Activated CD4-positive, alpha-beta T cell treated with anti-CD3 and anti-CD28 coated beads, Interleukin-2, amount 10 ng/mL, durations not matched to agents 7 days and 5 days (primary cell): ENCODE measurements at places on chromosomes 11 and 22.

DNA sequence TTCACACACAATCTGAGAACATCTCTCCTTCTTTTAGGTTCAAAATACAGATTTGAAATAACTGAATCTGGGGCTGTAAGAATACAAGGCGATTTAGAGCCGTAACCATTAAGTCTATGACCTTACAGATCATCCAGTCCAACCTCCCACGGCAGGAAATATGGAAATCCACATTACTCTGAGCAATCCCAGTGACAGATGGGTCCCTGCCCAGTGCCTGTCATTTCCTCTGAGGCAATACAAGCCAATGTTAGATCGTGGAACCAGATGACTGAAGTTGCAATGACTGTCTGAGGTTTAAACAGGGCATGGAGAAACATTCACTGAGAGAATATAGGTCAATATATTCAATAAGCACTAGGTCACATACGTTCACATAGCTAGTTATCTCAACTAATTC, 77.4 kb upstream of the OR5AK2 start:
- no peak for DNase-seq

DNA sequence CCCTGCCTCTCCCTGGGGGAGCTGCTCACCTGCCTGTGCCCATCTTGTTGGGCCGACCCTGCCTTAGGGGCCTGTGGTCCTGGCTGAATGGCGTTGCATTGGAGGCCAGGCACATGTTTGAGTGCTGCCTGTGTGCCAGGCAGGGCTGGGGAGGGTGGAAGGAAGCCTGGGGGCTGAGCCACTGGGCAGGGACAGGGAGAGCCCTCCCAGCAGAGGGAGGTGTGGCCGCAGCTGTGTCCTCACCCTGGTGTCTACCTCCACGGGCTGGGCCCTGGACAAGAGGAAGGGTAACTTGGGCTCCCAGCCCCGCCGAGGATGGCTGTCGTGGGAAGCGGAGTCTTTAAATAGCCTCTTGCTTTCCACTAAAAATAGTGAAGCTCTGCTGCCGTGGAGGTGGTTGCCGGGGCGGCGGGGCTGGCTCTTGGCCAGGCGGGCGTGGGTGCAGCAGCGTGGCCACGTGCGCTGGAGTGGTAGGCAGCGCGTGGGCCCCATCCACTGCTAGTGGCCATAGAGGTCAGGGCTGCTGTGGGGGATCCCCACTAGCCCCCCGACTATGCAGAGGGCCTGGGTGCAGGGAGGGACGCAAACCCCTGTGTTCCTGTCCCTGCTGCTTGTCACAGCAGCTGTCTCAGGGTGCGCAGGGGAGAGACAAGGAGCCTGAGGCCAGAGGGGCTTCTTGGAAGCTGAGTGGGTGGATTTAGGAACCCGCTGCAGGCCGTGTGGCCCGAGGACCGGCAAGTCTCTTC, 6.2 kb downstream of the ZDHHC8 start:
- DNase-seq, result no peak

- DNase-seq, result no peak
Measured at GRCh38 chr22:17862646-17863181, 88.4 kb upstream of the BID start.

GRCh38 chr22:22446517-22446916, 62.0 kb downstream of the ZNF280B start:
- no peak for DNase-seq

DNA sequence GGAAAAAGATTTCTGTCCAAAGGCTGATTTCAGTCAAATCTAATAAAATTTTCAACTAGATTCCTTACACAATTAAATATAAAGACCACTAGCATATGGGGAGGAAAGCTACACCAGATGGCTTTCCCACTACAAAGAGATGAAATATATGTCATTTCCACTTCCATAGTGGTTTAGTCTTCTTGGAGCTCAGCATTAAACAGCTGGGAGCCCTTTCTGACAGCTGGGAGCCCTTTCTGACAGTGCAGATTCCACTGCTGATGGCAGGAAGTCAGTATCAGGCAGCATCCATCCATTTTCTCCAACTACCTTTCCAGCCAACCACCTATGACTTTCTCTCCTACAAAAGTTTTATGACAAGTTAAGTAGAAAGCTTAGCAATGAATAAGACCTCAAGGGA, 177.9 kb downstream of the RRAS2 start:
- no peak for DNase-seq

DNA sequence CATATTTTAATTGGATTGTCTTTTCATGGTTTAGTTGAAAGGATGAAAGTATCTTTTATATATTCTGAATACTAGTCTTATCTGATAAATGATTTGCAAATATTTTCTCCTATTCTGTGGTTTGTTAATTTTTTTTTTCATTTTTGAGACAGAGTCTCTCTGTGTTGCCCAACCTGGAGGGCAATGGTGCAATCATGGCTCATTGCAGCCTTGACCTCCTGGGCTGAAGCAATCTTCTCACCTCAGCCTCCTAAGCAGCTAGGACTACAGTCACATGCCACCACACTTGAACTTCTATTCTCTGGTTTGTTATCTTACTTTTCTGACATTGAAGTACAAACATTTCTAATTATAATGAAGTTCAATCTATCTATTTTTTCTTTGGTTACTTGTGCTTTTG, 30.0 kb upstream of the FAR1 start:
- no peak for DNase-seq

GRCh38 chr11:59191890-59192289, 20.0 kb downstream of the DTX4 start:
- no peak for DNase-seq

GRCh38 chr11:73565804-73566203, 32.1 kb downstream of the FAM168A start:
- DNase-seq, result no peak

DNA sequence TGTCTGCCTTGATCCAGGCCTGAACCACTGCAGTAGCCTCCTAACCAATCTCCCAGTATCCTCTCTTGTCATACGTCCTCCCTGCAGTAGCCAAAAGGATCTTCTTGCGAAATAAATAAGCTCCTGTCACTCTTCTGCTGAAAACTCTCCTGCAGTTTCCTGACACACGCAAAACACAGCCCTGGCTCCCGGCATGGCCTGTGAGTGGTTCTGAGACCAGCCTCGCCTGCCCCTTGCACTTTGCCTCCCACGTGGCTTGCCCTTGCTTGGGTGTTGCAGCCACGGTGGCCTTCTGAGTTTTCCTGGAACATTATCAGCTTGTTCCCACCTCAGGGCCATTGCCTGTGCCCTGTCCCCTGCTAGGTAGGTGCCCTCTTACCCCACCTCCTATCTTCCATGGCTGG, 7.2 kb downstream of the ZC3H7B start:
- no peak for DNase-seq

DNA sequence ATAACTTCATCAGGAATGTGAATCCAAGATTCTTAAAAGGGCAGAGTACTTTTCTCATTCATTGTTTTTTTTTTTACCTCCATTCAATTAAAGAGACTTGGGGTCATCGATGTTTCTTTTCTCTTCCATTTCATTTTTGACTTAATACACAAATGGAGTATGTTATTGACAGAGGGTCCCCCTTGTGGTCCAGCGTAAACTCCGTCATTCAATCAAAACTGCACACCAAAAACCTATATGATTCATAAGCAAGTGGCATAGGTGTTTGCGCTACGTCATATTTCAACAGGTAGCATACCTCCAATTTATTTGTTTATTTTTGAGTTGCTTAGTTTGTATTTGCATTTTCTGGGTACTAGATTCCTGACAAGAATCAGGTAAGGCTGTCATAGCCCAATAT, 12.7 kb upstream of the FOLH1 start:
- no peak for DNase-seq

- peak; percentile 31 for DNase-seq
Measured at GRCh38 chr22:39927544-39927943, 26.7 kb downstream of the GRAP2 start.

DNA sequence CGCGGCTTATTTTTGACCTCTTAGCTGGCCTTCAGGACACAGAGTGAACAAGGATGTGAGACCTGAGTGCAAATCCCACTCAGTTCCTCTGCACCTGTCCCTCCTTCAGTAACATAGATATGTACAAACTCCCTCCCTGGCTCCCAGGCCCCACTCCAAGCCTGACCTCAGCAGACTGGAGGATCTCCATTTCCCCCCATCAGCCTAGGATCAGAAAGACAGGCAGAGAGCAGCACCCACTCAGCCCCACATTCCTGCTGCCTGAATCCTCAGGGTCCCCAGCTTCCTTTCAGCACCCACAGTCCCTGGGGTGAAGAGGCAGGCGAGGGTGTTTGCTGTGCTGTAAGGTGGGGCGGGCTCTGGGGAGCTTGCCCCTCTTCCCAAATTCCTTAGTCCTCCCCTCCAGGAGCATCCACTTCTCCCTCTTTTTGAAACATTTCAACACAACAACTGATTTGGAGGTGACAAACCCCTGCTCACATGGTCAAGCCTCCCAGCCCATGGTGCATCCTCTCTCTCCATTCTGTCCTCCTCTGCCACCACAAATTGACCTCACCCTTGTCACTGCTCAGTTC, 151.1 kb downstream of the FEZ1 start:
- DNase-seq, result no peak

- no peak for DNase-seq
Measured at GRCh38 chr11:107078375-107078774, 60.1 kb upstream of the GUCY1A2 start.

- DNase-seq, result no peak
Measured at GRCh38 chr11:123754101-123754568, at the start of gene OR6X1. Gene OR6X1, minus strand, starts transcription at chr11:123754518. Its CDS starts 0 bp downstream, at chr11:123754518.

- no peak for DNase-seq
Measured at GRCh38 chr11:19864141-19865140, 151.8 kb downstream of the NAV2 start.

GRCh38 chr22:33519974-33520903, 400.0 kb downstream of the LARGE1 start:
- no peak for DNase-seq

DNA sequence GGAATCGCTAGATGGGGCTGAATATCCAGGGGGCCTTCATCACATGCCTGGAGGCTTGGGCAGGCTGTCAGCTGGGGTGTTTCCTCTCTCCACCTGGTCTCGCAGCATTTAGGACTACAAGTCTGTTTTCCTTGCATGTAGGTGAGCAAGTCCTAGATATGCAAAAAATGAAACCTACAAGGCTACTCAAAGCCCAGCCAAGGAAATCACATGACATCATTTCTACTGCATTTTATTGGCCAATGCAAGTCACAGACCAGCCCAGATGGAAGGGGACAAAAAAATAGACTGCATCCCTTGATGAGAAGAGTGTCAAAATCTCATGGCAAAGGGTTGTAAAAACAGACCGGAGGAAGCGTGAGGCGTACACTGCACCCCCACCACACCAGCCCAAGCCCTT, 9.6 kb upstream of the APOBEC3B start:
- no peak for DNase-seq

- DNase-seq, result no peak
Measured at GRCh38 chr11:12329169-12329568, 48.2 kb upstream of the PARVA start.

- no peak for DNase-seq
Measured at GRCh38 chr22:49887702-49888101, 30.5 kb downstream of the ALG12 start.

DNA sequence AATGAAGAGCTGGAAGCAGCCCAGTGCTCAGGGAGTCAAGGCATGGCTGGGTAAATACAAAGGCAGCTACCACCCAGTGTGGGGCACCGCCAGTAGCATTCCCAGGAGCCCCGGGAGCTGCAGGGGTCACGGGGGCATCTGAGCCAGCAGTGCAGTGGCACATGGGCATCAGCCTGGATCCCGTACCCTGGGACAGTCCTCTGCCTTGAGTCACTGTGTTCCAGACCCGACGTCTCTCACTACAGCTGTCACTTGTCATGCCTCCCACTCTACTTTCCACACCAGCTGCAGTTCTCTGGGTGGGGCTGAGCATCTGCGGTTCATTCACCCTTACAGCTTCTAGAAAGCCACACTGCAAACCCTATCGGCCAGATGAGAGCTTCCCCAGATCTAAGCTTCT, 29.6 kb downstream of the DHCR7 start:
- DNase-seq, result no peak

DNA sequence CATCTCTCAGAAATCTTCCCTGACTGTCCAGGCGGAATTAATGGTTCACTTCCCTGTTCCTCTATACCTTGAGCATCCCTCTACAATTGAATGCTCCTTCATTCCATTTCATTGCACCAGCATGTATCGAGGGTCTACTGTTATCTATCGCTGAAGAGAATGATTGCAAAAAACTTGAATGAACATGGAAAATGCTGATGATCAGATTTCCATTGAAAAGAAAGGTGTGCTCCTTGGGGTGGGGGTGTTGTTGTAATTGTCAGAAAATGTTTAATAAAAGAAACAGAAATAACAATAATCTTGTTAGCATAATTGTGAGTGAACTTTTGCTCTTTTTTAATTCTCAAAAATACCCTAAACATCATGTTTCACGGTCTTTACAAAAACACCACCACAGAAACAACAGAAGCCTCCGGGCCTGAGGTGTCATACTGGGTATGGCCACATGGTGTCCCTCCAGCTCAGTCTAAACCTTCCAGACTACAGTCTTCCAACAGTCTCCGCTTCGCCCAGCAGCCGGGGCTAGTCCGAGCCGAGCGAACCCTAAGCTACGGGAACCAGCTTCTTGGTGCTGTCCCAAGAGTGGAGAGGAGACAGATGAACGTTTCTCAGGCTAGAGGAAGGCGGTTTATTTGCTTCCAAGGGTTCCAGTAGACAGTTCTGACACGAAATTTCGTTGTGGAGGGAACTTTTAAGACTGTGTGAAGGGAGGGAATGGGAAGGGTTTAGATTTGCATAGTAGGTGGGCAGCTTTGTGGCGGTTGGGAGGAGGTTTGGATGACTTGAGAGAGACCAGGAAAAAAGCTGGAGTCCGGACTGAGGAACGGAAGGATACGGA, 75.8 kb upstream of the ZBED5 start:
- DNase-seq, result peak; percentile 81

DNA sequence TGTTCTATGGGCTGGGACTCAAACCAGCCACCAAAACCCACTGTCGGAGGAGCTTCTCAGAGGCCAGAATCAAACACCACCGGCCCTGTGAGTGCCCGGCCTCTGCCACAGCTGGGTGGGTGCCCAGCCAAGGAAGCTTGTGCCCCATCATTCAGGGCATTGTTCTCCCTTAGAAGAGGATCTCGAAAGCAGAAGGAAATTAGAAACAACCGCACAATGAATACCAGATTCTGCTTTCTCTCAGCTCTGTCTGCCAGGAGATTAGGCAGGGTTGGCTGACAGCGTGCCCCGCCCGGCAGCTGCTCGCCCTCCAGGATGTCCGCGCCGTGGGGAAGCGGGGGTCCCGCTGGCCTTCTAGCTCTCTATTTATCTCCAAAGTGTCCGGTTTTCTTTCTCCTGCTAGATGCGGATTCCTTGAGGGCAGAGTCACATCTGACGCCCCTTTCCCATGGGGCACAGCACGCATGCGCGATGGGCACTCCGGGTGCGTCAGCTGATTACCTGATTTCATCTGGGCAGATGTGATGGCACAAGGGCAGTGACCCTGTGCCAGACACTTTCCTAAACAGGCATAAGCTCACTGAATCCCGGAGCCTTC, 25.5 kb downstream of the SCGB1A1 start:
- peak; percentile 29 for DNase-seq

GRCh38 chr11:44258839-44259420, 51.0 kb downstream of the ALX4 start:
- DNase-seq, result no peak

GRCh38 chr11:28117712-28118111, 9.5 kb downstream of the METTL15 start:
- DNase-seq, result no peak

GRCh38 chr22:24416095-24416494, 11.3 kb upstream of the ADORA2A start:
- no peak for DNase-seq

- DNase-seq, result no peak
Measured at GRCh38 chr11:128547946-128548648, 39.3 kb downstream of the ETS1 start.

- no peak for DNase-seq
Measured at GRCh38 chr11:79438631-79439409, 2.0 kb downstream of the TENM4 start.
